ENCODE measurements at places on chromosomes 7 and 10. TPM values are rescaled to one million over a fixed set of nuclear protein-coding genes. Genes with fewer than 3 reads are reported as not detected.

SERPINE1 gene
- total RNA-seq = 1,123 TPM

TMEM176A gene
- 6.2 TPM for total RNA-seq

COL17A1 gene
- total RNA-seq = 0.23 TPM

TACC2 gene
- 8.4 TPM for total RNA-seq

OR6V1 gene
- not detected for total RNA-seq

COPS6 gene
- 55.5 TPM for total RNA-seq

CYP2C18 gene
- total RNA-seq = not detected

ATOH7 gene
- total RNA-seq = not detected
